ENCODE measurements at places on chromosomes 1 and 21.

GRCh38 chr1:7558921-7559869 lies 211.9 kb upstream of the VAMP3 start:
- DNase-seq: no peak

GRCh38 chr1:235923466-235924021 lies 56.8 kb upstream of the LYST start:
- DNase-seq: no peak

- peak; percentile 38 for DNase-seq
Observed at GRCh38 chr1:152141971-152142584, 16.9 kb downstream of the RPTN start.

- DNase-seq: no peak
Observed at GRCh38 chr1:47434051-47434842, 3.6 kb upstream of the FOXD2 start.

DNA sequence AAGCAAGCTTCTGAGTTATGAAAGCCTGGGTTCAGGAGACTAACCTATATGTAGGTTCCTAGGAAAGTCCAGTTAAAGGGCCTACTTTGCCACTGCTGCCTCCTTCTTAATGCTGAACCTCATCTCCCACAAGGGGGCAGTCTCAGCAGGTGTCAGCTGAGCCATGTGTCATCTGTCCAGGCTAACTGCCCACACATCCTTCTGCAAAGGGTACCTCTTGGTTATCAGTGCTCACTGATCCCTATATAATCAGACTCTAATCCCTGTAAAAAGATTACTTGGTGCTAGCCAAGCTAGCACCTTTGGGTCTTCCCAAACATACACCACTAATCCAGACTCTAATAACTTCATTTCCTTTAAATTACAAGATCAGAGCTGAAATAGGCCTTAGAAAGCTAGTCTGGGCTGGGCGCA lies 9.0 kb downstream of the PRDX1 start:
- DNase-seq: peak; percentile 74

DNA sequence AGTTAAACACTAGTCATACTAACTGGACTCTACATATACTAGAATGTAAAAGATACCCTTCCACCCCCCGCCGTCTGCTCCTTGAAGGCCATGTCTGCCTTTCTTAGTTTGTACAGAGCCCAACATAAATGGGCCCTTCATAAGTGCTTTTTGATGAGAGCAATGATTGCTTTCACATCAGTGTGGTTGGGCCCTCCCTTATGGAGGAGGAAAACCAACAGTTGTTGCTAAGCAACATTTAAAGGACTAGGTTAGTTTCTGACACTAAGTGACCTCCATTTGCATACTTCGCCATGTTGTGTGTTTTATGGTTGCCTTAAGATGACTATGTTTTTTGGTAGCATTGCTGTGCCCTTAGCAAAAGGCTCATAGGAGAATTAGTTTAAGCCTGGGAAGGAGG lies 182.0 kb upstream of the SGIP1 start:
- DNase-seq: no peak

DNA sequence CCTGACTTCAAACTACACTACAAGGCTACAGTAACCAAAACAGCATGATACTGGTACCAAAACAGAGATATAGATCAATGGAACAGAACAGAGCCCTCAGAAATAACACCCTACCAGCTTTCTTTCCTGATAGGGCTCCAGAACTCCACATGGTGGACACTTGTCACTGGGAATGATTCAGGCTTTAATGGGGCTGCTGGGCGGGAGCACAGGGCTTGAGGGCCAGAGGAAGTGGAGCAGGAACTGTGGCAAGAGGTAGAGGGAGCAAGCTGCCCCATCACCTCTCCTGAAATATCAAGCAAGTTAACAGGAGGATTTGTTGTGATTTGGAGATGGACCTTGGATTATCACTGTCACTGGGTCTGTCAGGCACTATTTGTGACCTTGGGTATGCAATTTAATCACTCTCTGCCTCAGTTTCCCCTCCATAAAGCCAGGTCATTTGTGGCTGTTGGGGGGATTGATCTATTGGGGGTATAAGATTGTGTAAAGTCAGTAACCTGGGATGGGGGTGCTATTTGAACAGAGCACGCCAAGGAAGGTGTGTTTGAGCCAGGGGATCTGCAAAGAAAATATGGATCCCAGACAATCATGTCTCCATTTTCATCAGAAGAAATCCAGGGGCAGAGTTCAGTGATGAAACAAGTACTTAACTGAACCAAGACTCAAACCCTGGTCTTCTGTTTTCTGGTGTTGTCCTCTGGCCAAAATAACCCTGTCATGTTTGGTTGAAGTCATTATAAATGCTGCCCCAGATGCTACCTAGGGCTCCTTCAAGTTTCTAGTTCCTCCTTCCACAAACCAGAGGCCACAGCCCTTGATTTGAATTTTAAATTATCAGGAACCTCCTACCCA lies 25.2 kb downstream of the ETS2 start:
- no peak for DNase-seq

DNA sequence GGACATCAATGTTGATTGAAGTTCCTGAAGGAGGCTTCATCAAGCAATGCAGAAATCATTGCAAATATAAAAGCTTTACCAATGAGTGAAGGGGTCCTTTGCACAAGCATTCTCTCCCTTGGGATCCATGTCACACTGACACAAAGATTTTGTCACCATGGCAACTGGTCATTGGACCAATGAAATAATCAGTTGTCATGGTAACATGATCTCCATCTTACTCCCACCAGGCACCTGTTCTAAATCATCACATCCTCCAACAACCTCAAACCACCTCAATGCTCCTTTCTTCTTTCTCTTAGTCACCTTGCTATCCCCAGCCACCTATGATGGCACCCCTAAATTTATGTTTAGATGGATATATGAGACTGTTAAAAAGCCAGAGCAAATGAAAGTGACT lies 13.5 kb upstream of the FOXJ3 start:
- no peak for DNase-seq

- DNase-seq: no peak
Observed at GRCh38 chr1:56872597-56872996, 18.0 kb downstream of the C8A start.

DNA sequence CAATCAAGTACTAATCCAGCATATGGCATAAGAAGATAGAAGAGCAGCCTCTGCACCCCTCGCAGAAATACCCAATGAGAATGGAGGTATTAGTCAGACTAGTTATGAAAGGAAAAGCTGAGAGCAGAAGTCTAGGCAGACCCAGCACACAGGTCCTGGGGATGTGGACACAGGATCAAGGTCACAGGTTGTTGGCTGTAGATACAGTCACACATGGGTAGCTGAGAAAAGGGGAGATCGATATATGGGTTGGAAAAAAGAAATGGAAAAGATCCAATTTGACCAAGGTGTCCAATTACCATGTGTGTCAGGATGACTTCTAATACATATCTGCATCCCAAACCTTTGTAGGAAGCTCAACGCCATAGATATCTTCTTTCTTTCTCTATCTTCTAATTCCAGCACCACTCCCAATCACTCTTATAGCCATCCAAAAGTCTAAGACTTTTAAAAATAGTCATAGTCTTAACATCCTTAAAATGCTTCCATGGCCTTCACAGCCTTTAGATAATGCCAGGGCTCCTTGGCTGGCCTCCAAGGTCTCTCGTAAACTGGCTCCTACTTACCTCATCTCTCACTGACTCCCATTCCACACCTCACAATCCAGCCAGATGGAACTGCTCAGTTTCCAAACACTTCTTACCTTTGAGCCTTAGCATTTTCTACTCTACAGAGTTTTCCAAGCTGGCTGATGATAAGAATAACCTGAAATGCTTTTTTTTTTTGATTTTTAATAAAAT lies 8.3 kb upstream of the ZC3H11B start:
- no peak for DNase-seq

- no peak for DNase-seq
Observed at GRCh38 chr1:68918563-68918962, 421.7 kb upstream of the DEPDC1 start.

- no peak for DNase-seq
Observed at GRCh38 chr21:38376693-38377092, 119.9 kb downstream of the KCNJ15 start.

GRCh38 chr21:42486072-42486471 lies 10.0 kb downstream of the RSPH1 start:
- no peak for DNase-seq

Measured in A549 (cell line).